Activated T-cell treated with anti-CD3 and anti-CD28 coated beads, Interleukin-2, amount 50 U/mL, for 72 hours (primary cell): ENCODE measurements at places on chromosomes 7 and 10.

GRCh38 chr10:86450806-86451603, 70.6 kb downstream of the WAPL start:
- DNase-seq = no peak

- no peak for DNase-seq
Observed at GRCh38 chr7:150979713-150980390, 1.7 kb upstream of the KCNH2 start.

DNA sequence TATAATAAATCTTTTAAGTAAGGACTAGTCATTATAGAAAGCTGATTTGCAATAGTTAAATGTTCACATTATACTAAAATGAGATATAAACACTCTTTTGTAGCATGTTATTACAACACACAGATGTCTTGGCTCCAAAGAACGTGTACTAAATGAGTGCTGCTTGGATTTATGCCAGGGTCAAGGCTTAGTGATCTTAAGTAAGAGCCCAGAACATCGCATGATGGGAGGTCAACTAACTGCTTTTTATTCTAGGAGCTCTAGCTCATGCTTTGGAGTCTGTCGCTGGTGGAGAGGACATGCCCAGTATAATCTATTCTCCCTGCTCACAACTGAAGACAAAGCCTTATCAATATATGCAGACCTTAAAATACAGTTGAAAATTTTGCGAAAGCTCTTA, 315.1 kb downstream of the BBS9 start:
- DNase-seq = no peak

- no peak for DNase-seq
Observed at GRCh38 chr10:58967551-58968388, 208.7 kb upstream of the PHYHIPL start.

- no peak for DNase-seq
Observed at GRCh38 chr7:37724732-37725131, 41.2 kb downstream of the GPR141 start.

- DNase-seq = no peak
Observed at GRCh38 chr7:82629583-82629982, 186.0 kb upstream of the CACNA2D1 start.

DNA sequence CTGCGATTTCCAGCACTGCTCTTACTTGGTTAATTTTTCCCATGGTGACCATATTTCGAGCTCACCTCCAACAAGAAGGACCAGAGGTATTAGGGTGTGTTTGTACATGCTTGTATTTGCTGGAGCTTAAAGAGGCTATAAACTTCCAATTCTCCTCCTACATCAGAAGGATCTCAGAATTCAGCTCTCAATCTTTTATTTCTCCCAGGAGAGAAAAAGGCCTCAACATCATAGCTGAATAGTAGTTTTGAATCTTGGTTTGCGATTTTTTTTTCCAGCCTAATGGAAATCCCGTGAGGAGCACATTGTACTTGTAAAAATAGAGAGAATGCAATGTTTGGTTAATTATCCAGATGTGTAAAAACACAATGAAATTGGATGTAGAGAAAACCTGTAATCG, 69.7 kb downstream of the CPVL start:
- DNase-seq = no peak

DNA sequence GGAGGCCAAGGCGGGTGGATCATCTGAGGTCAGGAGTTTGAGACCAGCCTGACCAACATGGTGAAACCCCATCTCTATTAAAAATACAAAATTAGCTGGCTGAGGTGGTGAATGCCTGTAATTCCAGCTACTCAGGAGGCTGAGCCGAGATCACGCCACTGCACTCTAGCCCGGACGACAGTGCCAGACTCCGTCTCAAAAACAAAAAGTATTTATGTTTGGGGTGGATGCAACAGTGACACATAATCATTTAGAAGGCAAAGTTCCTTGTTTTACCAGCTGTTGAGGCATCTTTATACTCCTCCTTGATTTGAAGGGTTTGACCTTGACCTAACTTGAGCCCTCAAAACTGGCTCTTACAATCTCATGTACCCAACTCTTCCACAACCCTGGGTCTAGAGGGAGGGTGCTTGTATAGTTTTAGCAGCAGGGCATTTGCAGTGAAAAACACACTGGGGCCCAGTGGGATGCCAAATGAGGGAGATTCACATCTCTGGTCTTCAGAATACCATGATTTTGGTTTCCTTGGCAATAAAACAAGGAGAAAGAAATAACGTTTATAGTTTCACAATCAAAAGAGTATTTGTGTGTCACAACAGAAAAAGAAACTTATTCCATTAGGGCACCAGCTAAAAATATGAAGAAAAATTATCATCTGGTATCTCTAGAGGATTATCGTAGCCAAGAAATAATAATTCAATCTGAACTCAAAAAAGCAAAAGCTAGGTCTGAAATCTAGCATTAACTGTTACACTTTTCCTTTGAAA, 14.2 kb upstream of the TMEM254 start:
- DNase-seq = no peak

- DNase-seq = no peak
Observed at GRCh38 chr10:112223725-112224124, 40.2 kb upstream of the GPAM start.

DNA sequence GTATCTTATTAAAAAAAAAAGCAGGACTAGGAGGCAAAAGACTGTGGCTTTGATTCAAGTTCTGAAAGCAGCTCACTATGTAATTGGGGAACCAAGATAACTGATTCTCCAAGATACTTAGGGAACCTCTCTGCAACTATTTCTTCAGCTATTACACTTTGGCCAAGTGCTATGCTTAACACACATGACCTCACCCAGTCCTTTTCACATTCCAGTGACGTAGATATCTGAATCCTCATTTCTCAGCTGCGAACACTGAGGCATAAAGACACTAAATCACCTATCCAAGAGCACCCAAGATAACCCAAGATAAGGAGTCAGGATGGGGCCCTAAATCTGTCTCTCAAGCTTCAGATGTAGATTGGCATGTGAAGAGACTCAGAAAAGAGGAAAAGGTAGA, 133.6 kb downstream of the GLI3 start:
- DNase-seq = no peak

- no peak for DNase-seq
Observed at GRCh38 chr10:109982123-109982522, 25.7 kb upstream of the ADD3 start.

GRCh38 chr7:66583490-66584110, 45.1 kb upstream of the KCTD7 start:
- no peak for DNase-seq

DNA sequence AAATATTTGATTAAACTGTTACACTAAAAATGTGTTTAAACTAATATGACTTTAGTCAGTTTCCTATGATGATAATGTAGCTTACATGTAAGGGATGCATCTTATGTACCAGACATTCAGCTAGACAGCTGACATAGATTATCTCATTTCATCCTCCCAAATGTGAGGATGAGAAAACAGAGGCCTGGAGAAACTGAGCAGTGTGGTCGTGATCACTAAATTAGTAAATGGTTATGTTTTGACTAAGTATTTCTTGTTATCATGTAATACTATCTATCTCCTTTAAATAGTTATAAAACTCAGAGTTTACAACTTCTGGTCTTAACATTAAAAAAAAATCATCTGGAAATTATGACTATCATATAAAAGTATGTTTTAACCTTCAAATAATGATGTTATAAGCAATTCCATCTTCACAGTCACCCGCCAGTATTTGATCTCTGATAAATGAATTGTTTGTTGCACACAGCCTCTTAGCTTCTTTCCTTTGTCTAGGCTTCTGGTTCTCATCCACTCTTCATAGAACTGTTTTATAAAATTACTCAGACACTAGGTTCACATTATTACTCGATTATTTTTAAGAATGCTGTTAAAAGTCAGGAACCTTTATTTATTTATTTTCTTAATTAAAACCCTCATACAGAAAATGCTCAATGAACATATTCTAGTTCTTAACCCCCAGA, 33.6 kb upstream of the HDAC9 start:
- no peak for DNase-seq

DNA sequence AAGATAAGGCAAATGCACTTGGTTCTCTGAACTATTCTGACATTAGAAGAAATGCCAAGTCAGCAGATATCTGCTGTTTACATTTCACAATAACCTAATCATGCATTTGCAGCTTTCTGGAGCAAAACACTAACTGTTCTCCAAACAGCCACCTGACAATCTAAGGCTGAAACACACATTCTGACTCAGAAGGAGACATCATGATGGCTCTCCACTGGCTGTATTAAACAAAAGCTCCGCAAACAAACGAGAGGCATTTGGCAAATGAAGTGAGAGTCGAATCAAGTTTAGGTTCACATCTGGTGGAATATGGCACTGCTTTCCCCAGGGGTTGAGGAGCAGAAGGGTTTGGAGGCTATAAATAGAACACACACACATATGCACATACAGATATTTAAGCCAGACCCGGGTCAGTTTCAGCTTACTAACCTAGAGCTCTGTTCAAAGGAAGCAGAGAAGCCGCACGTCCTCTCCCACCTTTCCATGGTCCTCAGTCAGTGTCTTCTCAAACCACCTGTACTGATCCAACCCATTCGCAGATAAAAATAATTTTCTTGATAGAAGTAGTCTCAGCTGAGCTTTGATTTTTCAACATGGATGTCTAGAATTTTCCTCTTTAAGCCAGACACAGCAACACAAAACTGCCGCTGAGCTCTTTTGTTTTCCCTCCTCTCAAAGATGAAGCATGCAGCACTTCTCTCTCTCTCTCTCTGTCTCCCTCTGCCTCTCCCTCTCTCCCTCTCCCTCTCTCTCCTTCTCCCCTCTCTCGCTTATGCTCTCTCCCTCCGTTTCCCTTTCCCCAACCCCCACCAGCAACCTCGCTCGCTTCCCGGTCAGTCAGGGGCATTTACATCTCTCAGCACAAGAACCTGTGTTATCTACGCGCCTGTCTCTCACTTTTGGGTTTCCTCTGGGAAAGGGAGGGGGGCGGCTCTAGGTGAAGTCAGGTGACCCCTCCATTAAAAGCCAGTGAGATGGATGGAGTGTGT, 682.8 kb downstream of the MAGI2 start:
- no peak for DNase-seq

- DNase-seq = no peak
Observed at GRCh38 chr7:2515424-2516193, 4.0 kb upstream of the LFNG start.

GRCh38 chr10:57963546-57963945, 304.1 kb downstream of the IPMK start:
- DNase-seq = no peak

GRCh38 chr7:22305706-22306105, 51.2 kb downstream of the RAPGEF5 start:
- no peak for DNase-seq

- no peak for DNase-seq
Observed at GRCh38 chr10:47409171-47409865, 25.2 kb upstream of the ZNF488 start.

- no peak for DNase-seq
Observed at GRCh38 chr10:132441818-132442524, 45.0 kb downstream of the PWWP2B start.

GRCh38 chr7:120221666-120222065, 51.3 kb upstream of the KCND2 start:
- DNase-seq = no peak

GRCh38 chr10:72243822-72244437, 27.9 kb upstream of the ASCC1 start:
- DNase-seq = no peak

GRCh38 chr7:70542750-70543376, 589.1 kb upstream of the GALNT17 start:
- no peak for DNase-seq

DNA sequence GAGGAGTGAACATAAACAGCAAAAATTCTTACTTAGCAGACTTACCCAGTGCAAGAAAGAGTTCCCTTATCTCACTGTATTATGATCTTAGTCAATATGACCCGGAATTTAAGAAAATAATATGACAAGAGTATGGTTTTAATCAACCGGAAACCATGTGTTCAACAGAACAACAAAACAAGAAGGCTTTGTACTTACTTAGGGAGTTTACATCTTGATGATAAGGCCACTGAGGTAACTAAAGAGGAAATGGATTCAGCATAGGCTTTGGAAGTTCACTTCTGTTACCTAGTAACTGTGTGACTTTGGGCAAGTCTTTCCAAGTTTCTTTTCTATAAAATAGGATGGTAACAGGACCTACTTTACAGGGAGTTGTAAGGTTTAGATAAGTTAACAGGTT, 7.4 kb upstream of the FAS start:
- DNase-seq = no peak

- DNase-seq = no peak
Observed at GRCh38 chr10:59493017-59493416, 130.7 kb upstream of the FAM13C start.

DNA sequence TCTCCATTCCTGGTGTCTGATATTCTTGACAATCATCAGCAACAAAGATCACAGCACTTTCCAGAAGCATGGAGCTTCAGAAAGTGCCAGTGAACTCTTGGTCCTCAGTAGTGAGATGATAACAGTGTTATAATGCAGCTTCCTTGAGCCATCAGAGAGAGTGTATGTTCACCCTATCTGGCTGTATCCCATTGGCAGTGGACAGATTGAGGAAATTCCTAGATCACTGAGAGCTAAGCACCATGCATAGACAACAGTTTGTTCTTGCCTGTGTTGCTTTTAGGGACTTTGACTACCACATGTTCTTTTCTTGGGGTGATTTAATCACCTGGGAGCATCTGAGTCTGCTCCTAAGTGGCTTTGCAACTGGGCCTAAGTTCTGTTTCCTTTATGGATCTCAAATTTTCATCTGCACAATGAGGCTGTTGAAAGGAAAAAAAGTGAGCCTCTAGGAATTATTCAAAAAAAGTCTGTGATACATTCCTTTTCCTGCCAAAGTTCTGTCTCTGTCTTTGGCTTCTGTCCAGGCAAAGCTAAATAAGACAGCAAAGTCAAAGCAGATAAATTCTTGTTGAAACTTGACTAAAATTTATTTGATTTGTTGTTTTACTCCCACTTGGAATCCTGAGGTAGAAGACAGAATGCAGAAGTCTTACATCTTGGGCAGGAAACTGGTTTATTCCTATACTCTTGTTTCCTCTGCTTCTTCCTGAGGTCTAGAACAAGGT, 14.5 kb upstream of the ZNF282 start:
- no peak for DNase-seq

DNA sequence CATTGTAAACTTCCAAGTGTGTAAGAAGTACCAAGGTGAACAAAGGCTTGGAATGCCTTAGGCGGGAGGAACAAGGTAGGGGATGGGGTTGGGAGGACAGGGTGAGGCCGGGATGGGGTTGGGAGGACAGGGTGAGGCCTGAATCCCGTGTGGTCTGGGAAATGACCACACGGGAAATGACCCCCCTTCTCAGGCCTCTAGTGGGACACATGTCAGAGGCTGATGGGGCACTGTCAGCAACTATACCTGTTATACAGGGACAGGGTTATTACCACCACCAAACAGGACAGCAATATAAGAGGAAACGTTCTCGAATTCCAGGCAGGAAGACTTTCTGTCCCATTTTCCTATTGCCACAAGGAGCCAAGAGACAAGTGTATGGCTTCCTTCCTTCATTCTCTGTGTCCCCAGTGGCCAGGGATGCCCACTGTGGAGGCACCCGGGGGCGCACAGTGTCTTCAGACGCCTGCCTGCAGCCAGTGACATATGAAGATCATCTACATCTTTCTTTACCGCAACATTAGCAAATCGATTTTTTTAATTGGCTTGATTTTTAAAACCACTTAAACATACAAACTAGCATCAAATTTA, 1.3 kb downstream of the MKI67 start:
- DNase-seq = no peak

- DNase-seq = no peak
Observed at GRCh38 chr10:13441476-13441875, 87.3 kb downstream of the BEND7 start.
